Thoracic aorta (tissue), 2 donors: ENCODE measurements at places on chromosomes 7 and 10. TPM values are rescaled to one million over a fixed set of nuclear protein-coding genes. Genes with fewer than 3 reads are reported as not detected.

DPP6 gene
- not detected for total RNA-seq

NME8 gene
- not detected for total RNA-seq

DNA sequence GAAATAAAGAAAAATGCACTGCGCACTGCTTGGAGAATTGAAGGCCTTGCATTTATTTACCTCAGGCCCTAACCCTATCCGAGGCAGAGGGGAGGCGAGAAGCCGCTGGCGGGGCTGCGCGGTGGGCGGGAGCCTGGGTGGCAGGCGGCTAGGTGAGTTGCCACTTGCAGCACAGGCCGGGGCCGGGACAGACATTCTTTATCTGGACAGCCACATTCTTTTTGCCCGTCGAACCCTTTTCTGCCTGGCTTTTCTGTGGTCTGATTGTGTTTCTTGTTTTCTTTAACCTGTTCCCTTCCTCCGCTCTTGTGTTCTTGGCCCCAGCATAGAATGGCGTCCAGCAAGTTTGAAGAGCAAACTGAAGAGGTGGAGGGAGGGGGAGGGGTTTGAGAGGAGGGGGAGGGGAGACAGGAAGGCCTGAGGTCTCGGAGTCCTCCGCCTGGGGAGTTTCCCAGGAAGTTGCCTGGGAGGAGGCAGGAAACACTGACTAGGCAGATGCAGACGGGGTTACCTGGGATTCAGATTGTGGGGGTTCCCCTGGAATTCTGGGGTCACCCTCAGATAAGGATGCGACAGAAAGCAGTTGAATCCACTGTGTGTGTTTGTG is 5.1 kb downstream of the SHH start:
- no peak for DNase-seq

ATAD1 gene
- total RNA-seq, result 29.1 TPM

CD36 gene
- 94.8 TPM for total RNA-seq

- no peak for DNase-seq
These were observed 32.1 kb downstream of the RBAK start for GRCh38 chr7:5077740-5078139.

DNA sequence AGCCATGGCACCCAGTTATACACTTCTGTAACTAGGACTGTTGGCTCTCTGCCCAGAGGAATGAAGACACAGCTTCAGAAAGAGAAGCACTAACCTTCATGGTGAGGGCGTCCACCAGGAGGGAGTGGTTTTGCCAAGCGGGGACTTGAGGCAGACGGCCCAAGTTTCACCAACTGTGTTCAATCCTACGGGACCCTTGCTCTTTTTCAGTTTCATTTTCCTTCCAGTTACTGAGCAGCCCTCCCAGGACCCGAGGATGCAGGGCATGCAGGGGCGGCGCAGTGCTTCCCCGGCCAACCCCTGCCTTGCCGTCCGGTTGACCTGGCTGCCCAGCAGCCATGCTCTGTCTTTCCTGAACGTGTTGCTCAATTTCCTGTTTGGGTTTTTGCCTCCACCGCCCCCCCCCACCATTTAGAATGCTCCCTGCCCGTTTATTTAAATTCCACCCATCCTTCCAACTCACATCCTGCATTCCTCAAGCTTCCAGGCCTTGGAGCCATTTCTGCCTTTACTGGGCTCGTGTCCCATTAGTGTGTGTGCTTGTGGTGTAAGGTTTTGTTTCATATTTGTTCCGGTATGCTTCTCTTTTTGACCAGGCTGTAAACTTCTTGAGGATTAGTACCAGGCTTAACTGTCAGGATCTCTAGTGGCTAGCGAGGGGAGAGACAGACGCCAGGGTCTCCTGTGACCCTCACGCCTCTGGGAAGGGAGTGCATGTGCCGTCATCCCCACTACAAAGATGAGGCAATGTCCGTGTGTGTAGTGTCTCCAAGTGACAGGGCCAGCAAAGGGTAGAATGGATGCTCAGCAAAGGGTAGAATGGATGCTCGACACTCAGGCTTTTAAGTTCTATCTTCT is 31.6 kb downstream of the IL15RA start:
- DNase-seq, result no peak

- no peak for DNase-seq
These were observed 57.8 kb downstream of the CYP51A1 start for GRCh38 chr7:92076509-92076908.

DNA sequence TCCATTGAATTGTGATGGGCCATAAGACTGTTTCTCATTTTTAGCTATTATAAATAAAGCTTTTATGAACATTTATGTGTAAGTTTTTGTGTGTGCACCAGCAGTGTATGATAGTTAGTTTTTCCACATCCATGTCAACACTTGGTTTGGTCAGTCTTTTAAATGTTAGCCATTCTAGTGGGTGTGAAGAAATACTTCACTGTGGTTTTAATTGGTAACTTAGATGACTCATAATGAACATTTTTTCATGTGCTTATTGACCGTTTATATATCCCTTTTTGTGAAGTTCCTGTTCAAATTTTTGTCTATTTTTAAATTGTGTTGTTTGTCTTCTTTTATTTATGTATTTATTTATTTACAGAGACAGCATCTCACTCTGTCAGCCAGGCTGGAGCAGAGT is 23.6 kb upstream of the PDK4 start:
- DNase-seq, result no peak

DNA sequence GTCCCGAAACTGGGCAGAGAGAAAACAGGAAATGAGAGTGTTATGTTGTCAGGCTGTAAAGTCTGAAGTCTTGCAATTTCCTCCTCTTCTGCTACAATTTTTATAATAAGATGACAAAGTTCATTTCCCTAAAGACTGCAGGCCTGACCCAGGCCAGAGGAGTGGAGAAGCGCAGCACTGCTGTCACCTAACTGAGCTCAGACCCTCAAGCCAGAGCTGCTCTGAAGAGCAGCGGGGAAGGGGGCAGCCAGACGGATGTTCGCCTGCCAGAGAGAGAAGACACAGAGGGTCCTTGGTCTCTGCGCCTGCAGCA is 12.6 kb upstream of the AOAH start:
- DNase-seq, result no peak

- DNase-seq, result no peak
These were observed 94.1 kb downstream of the ALOX5 start for GRCh38 chr10:45468079-45468478.

DNA sequence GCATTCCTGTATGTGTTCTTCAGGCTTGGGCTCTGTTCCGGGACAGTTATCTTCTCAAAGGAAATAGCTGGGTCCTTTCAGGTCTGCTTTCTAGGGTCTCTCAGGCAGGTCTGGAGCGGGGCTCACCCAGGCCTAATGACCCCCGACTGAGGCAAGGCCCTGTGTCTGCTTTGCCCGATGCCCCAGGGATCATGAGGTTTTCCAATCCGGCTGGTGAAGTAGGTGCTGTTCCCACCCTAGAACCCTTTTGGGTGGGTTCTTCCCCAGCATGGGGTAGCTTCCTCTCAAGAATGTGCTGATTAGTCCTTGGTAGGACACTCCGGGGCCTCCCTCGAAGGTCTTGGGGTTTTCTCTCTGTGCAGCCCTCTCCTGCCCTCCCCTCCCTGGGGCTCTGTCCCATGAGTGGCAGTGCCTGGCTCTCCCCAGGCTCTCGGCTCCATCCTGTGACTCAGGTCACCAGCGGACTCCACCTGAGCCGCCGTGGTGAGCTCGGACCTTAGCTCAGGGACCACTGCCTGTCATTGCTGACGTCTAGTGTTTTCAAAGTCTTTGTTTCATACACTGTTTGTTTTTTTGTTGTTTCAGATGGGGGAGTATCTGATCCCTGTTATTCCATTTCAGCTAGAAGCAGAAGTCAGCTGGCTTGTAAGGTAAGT is 71.0 kb upstream of the NKX6-2 start:
- DNase-seq, result no peak

NRG3 gene
- total RNA-seq, result 0.41 TPM

DNA sequence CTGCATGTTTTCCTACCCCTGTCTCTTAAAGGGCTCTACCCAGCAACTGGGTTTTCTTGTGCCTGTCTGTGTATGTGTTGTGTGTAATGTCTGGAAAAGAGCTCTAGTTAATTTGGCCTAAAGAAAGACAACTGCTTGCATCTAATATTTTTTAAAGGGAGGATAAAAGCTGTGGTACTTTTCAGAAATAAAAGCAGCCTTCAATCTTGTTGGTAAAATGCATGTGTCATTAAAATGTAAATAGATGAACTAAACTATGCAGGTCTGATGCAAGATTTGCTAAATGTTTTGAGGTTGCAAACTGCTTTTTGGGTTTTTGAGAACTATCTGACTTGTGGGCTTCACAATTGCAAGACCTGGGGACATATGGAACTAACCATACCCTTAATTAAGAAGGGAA is 445.3 kb downstream of the HTR7 start:
- no peak for DNase-seq

ZNF488 gene
- not detected for total RNA-seq

GRCh38 chr10:35396560-35397434 is 60.5 kb downstream of the CCNY start:
- DNase-seq, result no peak

ZMIZ2 gene
- 23.4 TPM for total RNA-seq

DNA sequence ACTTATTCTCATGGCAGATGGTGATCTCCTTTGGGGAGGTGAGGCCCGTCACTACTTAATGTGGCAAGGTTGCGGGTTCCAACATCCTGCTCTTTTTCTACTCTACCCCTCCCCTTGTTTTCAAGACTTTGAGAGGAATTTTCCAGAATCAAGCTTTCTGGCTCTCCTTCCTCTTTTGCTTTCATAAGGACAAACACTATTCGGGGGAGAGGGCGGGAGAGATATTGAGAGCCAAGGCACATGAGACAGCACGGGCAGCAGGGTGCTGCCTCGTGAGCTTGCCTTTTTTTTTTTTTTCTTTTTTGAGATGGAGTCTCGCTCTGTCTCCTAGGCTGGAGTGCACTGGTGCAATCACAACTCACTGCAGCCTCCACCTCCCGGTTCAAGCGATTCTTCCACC is 6.9 kb upstream of the PFKFB3 start:
- no peak for DNase-seq

RPEL1 gene
- total RNA-seq, result not detected

- DNase-seq, result no peak
These were observed 389.0 kb upstream of the SORCS1 start for GRCh38 chr10:107553470-107553869.

GRCh38 chr7:9097565-9098060 is 664.2 kb downstream of the NXPH1 start:
- no peak for DNase-seq

DNA sequence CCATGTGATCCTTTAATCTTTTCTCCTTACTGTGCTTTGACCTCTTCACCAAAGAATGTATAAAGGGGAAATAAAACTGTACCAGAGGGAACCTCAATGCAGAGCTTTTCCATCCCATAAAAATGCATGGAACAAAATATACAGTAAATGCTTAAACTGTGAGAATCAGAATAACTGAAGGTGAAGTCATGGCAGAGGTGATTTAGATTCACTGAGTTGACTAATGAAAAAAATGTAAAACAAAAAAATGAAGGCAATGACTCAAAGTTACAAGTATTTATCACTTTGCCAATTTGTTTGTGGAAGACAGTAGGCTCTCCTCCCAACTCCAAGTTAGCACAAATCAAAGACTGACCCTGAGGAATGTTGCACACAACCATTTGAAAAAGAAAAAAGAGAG is 1331.6 kb upstream of the SORCS1 start:
- DNase-seq, result no peak

GRCh38 chr7:148754912-148755311 is 56.2 kb downstream of the CUL1 start:
- DNase-seq, result no peak
